ENCODE measurements at places on chromosomes 5 and 9. TPM values are rescaled to one million over a fixed set of nuclear protein-coding genes. Genes with fewer than 3 reads are reported as not detected.

Gene FRRS1L
- total RNA-seq, result under 0.01 TPM

Gene FAM153A
- total RNA-seq, result not detected

Gene SH3GL2
- total RNA-seq, result not detected

Gene ZNF462
- 17.2 TPM for total RNA-seq

Gene INSL6
- total RNA-seq, result not detected

Data from smooth muscle cell of the umbilical artery (primary cell).